ENCODE measurements at places on chromosomes 16 and 17.
A peak's percentile ranks its signal among the peaks of the same experiment; 100 is the strongest.

DNA sequence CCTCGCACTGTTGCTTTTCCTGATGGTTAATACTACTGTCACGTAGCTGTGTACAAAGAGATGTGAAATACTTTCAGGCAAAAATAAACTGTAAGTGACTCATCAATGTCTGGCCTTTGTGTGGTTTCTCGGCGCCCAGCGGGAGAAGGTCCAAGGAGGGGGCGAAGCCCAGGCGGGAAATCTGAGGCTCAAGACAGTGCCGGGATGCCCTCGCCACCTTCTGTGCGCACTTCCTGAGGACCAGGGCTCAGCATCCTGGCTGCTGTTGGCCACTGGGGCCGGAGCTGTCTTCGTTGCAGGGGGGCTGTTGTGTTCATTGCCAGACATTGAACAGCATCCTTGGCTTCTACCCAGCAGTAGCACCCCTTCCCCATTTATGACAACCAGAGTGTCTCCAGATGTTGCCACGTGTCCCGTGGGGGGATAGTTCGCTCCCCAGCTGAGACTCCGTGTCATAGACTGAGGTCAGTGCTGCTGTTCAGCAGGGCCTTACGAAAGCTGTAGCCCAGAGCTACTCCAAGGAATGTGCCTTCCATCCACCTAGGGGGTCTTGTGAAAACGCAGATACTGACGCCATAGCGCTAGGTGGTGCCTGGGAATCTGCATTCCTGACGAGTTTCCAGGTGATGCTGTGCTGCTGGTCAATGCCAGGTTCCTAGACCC is 67.3 kb upstream of the PLCG2 start:
- no peak for DNase-seq

DNA sequence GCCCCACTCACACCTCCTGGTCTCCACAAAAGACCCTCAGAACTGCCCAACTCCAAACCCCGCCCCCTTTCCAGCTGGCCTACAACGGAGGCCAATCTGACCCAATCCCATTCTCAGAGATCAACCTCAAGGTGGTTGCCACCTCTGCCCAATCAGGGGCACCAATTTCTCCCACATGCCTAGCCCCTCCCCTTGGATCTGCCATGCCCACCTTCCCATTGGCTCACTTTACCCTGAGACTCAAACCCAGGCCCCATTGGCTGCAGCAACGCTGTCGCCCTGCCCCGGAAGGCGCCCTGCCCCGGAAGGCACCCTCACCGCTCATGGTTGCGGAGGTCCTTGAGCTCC is 10.6 kb downstream of the ZNF668 start:
- DNase-seq, result no peak

DNA sequence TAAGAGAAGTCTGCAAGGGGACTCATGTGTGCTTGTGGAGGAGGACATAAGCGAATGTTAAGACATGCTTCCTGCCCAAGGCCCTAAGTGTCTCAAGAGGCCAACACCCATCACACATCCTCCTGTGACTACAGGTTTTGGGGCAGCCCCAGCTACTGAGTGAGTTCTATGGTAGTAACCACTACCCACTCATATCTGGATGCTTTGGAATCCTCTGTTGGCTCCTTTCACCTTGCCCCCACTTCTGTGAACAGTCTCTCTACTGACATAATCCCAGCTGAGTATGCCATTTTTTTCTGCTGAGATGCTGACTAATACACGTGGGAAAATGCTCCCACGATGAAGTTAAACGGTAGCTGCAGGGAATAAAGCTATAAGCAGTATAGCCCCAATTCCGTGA is 153.5 kb downstream of the VPS53 start:
- no peak for DNase-seq

DNA sequence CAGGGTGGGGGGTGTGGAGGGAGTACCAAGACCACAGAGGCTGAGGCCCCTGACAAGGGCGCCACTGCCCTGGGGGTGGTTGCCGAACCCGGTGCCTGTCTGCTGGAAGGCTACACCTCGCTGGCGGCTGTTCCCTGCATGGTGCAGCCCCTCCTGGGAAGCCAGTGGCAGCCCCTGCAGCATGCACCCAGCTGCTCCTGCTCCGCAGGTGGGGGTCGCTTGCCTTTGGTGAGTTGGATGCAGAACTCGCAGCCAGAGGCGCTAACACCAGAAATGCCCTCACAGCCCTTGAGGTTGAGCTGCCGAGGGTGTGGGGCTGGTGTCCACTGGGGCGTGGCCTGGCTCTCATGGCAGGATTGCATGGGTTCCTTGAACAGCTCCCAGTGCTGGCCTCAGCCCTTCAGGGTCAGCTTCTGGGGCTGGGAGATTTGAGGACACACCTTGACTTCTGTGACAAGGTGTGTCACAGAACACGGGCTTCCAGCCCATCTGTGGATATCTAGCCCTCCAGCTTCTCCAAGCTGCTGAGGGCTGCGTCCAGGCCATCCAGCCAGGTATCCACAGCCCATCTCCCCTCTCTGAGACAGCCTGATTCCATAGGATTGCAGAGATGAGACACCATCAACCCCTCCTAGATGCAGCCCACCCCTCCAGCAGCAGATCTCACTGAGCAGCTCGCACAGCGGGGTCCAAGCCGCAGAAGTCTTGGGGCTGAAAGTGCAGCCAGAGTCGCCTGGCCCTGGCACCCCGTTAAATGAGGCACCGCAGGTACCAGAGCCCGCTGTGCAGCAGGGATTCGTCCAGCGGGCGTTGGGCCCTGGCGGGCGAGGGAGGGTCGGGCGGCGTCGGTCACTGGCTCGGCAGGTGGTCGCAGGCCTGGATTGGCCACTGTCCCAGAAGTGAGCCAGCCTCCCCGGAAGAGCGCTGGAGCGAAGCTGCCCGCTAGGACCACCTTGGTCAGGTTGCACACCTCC is 586.3 kb downstream of the KCNJ18 start:
- no peak for DNase-seq

GRCh38 chr16:29007730-29008593 is 23.1 kb downstream of the LAT start:
- DNase-seq, result no peak

DNA sequence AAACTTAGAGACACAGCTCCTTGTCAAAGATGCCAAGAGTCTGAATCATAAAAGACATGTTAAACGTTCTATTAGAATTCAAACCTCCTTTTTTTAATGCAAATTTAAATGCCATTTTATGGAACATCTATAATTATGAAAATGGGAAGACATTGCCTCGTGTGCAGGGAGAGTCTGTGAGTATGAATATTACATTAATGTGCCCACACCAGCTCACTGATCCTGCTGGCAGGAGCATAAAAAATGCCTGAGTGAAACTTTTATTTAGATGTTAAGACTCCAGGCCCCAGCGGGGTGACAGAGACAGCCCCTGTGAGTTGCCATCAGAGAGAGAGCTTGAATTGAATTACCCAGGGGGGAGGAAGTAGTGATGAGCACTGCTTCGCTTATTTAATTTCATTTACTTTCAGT is 84.8 kb downstream of the SNX11 start:
- no peak for DNase-seq

- no peak for DNase-seq
Observed at GRCh38 chr16:19882186-19882585, 2.5 kb downstream of the GPRC5B start.

- DNase-seq, result no peak
Observed at GRCh38 chr17:2564877-2565276, 28.6 kb upstream of the PAFAH1B1 start.

DNA sequence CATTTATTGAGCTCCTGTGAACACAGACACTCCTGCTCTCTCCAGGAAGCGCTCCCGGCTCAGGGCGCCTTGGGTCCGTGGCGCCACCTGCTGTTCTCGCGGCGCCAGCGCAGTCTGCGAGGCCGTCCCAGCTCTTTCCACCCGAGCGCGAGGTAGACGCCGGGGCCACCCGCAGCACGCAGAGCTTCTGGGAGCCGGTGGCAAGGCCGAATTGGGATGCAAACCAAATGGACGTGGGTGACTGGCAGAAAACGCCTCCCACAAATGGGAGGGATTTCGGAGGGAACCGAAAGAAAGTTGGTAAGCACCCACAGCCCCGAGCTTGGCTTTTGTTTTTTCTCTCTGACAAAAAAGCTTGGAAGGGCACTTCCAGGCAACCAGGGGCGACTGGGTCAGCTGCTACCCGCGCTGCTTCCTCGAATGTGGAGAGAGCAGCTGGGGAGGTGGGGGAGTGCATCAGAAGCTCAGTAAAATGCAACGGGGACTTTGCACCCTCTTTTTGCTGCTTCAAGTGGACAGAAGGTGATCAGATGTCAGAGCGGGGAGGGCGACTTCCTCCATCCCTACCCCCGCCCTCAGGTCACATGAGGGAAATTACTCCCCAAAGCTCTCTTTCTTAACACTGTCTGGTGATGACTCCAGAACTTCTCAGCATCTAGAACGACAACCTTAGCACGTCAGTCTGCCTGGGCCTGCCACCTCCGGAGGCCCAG is 13.5 kb upstream of the N4BP1 start:
- DNase-seq, result peak; percentile 47

GRCh38 chr16:21276090-21276489 is 2.0 kb downstream of the CRYM start:
- no peak for DNase-seq

DNA sequence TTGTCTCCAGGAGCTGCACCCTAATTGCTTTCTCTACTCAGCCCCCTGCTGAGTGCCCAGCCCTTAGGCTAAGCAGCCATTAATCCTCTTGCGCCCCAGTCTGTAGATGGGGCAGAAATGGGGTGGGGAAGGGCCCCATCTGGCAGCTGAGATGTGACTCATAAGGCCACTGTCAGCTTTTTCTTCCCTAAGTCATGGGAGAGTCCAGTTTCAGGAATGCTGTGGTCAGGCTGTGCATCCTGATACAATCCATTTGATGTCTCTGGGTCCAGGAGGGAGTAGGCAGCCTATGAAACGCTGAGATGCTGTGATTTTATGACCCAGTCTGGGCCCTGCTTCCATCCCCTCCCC is 12.3 kb downstream of the PLXDC1 start:
- DNase-seq, result no peak

DNA sequence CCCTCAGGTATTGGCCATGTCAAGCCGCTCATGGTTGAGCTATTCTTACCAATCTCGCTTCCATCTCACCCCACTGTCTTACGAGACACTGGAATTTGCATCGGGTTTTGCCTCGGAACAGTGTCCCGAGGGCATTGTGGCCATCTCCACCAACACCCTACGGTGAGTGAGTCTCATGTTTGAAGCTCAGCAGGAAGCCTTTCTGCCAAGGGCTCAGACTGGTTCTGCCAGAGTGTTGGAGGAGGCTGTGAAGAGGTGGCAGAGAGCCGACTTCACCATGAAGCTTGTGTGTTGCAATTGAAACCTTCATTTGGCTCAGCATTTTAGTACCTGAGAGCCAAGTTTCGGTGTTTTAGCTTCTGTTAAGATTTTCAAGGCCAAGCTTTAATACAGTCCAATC is 38.0 kb downstream of the SF3B3 start:
- DNase-seq, result no peak

GRCh38 chr16:3876695-3877094 is 3.8 kb downstream of the CREBBP start:
- no peak for DNase-seq

GRCh38 chr17:16521070-16521727 is 29.2 kb upstream of the LRRC75A start:
- no peak for DNase-seq

- DNase-seq, result no peak
Observed at GRCh38 chr17:30808785-30809286, 15.7 kb downstream of the CRLF3 start.

GRCh38 chr16:88197481-88198456 is 185.0 kb upstream of the ZNF469 start:
- no peak for DNase-seq

GRCh38 chr17:17641621-17642409 is 39.4 kb upstream of the RAI1 start:
- no peak for DNase-seq

DNA sequence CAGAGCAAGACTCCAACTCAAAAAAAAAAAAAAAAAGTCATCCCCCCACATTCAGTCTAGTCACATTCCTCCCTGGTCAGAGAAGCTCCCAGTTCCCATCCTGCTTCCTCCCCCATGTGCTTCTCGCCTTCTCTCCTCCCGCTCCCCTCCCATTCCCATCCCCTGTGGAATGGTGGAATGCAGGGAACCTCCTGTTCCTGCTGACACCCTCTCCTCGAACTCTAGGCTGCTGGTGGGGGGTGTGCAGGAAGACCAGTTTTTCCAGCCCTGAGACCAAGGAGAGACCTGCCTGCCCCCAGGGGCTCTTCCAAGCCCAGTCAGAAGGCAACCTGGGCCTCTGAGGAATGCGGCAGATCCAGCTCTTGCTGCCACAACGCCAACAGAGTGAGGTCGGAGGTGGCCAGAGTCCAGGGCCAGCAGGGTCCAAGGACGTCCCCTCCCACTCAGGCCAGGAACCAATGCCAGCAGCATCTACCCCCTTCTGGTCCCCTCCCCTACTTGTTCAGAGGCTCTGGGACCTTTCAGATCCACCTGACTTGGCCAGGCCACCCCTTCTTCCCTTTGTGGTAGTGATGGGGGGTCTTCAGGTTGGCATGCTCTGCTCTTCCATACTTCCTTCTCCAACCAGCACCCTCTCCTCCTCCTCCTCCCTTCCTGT is 39.3 kb upstream of the TAC4 start:
- no peak for DNase-seq

DNA sequence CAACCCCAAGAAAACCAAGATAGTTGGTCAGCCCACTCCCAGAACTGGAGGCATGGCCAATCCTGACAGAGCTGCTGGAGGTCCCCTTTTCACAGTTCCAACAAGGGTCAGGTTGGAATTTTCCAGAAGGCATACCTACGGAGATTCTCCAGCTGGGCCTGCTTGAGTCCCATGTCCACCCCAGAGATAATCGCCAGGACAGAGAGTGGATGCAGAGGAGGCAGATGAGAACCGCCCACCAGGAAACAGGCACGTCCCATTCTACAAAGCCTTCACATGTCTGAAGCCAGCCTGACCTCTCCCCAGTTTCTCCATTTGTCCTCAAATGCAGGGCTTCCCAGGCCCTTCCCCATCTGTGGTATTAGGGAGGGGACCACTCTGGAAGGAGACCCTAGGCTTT is 47.4 kb upstream of the SMURF2 start:
- DNase-seq, result no peak

DNA sequence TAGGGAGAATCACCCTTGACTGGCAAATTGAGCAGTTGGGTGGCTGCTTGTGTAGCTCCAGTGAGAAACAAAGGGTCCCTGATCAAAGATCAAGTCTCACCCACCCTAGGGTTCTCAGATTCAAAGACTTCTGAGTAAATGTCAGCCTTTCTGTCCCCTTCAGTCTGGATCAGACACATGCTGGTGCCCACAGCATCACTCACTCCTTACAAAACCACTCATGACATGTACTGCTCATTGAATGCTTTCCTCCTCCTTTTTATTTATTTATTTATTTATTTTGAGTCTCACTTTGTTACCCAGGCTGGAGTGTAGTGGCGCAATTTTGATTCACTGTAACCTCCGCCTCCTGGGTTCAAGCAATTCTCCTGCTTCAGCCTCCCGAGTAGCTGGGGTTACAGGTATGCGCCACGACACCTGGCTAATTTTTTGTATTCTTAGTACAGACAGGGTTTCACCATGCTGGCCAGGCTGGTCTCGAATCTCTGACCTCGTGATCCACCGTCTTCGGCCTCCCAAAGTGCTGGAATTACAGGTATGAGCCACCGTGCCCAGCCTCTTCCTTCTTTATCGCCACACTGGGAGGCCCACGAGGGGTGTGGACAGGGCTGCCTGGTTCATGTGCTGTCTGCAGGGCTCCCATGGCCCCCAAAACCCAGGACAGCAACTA is 462.0 kb upstream of the MAF start:
- DNase-seq, result no peak

Data from cortex of kidney (tissue), 1 donor.